ENCODE measurements at places on chromosomes 6 and 20. TPM values are rescaled to one million over a fixed set of nuclear protein-coding genes. Genes with fewer than 3 reads are reported as not detected.

DNA sequence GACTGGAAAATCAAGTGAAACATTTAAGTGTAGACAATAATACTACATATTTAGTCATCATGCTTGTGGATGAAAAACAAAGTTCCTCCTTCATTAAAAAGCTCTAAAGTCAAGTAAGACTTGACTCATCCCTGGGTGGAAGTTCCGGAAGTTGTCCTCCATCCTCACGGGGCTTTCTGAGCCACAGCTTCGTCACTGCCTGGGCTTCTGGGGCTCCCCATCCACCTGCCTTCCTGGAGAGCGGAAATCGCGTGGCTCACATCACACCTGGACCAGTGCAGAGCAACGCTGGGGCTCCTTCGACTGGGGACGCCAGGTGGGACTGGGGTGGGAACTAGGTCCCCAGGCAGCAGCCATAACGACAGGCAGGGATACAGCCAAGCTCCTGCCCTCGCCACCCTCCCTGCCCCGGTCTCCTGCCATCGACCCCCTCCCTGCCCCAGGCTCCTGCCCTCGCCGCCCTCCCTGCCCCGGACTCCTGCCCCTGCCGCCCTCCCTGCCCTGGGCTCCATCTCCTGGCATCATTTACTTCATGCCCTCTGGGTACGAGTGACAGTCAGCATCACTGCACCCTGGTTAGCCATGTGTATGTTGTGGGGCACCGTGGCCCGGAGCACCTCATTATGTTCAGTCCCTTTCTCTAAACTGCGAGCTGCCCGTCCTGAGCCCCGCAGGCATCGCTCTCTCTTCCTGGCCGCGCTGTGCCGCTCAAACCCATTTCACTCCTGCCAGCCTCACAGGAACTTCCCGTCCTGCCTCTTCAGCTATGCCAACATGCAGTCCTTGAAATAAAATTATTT lies 12.9 kb downstream of the THBS2 start:
- DNase-seq = no peak

DNA sequence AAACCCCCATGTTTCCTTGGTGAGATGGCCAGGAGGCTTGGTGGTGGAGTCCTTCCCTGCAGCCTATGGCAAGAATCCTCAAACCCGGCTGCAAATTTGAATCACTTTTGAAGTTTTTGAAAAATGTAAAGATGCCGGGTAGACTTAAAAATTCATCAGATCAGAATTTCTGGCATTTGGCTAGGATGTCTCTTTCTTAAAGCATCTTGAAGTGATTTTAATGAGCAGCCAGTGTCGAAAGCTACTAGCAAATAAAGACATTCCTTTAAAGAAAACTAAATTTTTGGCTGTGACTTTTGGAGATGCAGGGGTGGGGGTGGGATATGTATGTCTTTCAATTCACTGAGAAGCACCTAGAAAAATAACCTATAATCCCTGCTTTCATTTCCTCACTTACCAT lies 25.6 kb upstream of the NOX3 start:
- DNase-seq = no peak

DNA sequence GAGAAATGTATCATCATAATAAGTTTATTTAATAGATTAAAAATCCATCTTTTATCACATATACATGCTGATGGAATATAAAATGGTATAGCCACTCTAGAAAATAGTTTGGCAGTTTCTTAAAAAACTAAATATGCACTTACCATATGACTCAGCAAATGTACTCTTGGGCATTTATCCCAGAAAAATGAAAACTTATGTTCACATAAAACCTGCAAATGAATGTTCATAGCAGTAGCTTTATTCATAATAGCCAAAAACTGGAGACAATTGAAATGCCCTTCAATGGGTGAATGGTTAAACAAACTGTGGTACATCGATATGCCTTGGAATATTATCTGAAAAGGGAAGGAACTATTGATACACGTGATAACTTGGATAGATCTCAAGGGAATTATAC lies 6.4 kb upstream of the NCOA7 start:
- DNase-seq = no peak

DNA sequence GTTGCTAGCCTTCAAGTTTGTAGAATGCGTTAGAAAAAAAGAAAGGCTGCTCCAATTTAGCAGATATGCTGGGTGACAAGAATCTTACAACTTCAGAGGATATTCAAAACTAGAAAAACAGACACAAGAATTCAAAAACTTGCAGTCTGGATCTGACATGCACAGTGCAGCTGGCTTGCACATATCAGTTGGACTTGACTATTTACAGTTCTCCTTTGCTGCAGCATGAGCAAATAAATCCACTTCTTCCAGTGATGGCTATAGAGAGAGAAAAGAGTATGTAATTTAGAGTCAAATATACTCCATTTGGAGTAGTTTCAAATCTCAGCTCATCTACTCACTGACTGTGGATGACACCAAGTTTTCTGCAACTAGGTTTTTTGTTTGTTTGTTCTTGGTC lies 247.0 kb downstream of the RIMS1 start:
- no peak for DNase-seq

- no peak for DNase-seq
Measured at GRCh38 chr6:121828146-121828886, 392.9 kb downstream of the GJA1 start.

Gene EPHA7
- total RNA-seq = not detected

Gene BPI
- total RNA-seq = not detected
